Upper lobe of left lung (tissue), 6 donors: ENCODE measurements at places on chromosomes 4 and X. TPM values are rescaled to one million over a fixed set of nuclear protein-coding genes. Genes with fewer than 3 reads are reported as not detected.

CHM gene
- total RNA-seq, result 14.7 TPM

CACNA1F gene
- total RNA-seq, result 4.0 TPM

DNA sequence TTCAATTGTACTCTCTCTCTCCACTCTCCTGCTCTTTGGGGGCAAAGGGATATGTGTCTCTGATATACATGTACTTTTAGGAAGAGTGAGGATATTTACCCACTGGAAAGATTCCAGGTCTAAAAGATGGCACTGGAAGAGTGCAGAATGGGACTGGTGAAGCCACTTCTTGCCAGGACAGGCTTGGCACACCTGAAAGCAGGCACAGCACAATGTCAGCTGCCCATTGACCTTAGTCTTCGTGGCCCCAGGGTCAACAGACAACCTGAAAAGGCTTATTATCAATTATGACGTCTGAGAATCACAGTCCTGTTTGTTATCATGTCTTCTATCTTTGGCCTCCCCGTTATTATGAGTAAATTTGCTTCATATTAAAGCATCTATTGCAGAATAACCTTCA, 86.7 kb upstream of the PAK3 start:
- H3K4me3 ChIP-seq, result no peak overlapping the region
- H3K4me1 ChIP-seq, result no peaks in the 10 kb centered on the region
- H3K27ac ChIP-seq, result no peak overlapping the region
- no peaks in the 10 kb centered on the region for H3K36me3 ChIP-seq
- no peak for DNase-seq
- no peaks in the 10 kb centered on the region for H3K27me3 ChIP-seq

DNA sequence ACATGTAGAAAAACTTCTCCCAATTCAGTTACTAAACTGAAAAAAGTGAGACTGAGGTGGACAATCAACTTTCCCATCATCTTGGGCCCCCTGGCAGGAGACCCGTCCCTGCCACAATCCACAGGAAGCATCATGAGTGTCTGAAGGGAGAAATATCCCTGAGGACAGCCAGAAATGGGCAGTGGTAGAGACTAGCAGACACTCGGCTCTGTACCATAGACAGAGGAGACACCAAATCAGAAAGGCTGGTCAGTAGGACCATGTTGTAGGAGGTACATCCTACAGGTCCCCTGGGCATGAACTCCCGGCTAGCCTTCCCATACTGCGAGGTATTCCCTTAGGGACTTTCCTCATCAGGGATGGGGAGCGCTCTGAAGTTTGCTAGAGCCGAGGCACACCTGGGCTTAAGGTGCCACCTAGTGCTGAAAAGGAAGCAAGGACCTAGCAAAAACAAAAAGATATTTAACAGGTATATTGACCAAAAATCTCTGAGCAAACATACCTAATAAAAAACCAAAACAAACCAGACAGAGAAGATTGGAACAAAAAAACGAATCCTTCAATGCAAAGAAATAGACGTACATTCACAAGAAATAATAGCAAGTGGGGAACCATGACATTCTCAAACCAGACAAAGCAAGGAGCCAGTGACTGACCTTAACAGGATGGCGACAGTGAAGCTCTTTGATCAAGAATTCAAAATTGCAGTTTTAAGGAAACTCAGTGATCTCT, 55.6 kb downstream of the HAUS3 start:
- no peaks in the 10 kb centered on the region for H3K27me3 ChIP-seq
- H3K4me1 ChIP-seq, result no peaks in the 10 kb centered on the region
- DNase-seq, result no peak
- no peak overlapping the region for H3K27ac ChIP-seq
- no peaks in the 10 kb centered on the region for H3K36me3 ChIP-seq

GRCh38 chrX:110167952-110168451, 149.9 kb downstream of the AMMECR1 start:
- no peaks in the 10 kb centered on the region for H3K4me1 ChIP-seq
- no peaks in the 10 kb centered on the region for H3K27me3 ChIP-seq
- no peak overlapping the region for H3K4me3 ChIP-seq
- no peaks in the 10 kb centered on the region for H3K36me3 ChIP-seq
- DNase-seq, result no peak
